ENCODE measurements at places on chromosomes 3 and 15.
A peak's percentile ranks its signal among the peaks of the same experiment; 100 is the strongest.

GRCh38 chr3:115428841-115429240 is 194.5 kb upstream of the GAP43 start:
- DNase-seq, result no peak

DNA sequence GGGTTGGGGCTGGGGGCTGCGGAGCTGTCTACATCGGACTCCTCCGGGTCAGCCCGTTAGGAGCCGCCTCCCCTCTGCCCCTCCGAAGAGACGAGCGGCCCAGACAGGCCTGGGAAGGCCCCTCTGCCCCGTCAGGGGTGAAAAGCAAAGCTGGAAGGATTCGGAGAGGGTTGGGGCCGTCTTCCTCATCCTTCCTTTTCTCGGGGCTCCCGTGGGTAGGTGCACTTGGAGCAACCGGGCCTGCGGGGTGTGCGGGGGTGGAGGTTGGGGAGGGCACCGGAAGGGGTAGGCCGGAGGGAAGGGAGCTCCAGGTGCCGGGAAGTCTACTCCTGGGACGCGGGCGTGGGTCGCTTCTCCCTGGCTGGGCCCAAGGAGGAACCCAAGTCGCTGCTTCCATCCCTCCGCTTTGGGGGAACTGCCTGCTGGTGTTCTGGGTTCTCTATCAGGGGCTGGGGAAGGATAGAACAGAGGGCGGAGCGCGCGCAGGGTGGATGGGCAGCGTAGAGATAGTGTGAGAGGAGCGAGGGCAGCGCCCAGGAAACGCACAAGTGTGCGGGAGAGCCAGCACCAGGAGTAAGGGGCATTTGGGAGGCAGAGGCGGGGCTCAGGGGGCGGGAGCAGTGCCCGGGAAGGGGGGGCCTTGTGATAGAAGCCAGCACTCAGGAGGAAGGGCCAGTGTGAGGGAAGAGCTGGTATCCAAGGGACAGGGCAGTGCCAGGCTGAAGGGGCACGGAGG is 590 bp downstream of the POLR2H start:
- peak; percentile 22 for DNase-seq

- no peak for DNase-seq
These were observed 2.6 kb upstream of the LAMB2 start for GRCh38 chr3:49135499-49135898.

DNA sequence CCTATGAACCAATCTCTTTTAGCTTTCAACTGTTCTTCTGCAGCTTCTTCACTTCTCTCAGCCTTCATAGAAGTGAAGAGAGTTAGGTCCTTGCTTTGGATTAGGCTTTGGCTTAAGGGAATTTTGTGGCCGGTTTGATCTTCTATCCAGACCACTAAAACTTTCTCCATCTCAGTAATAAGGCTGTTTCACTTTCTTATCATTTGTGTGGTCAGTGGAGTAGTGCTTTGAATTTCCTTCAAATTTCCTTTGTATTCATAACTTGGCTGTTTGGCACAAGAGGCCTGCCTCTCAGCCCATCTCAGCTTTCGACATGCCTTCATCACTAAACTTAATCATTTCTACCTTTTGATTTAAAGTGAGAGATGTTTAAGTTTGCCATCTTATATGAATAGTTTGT is 21.7 kb downstream of the DZIP1L start:
- no peak for DNase-seq

GRCh38 chr3:144894576-144894975 is 923.0 kb downstream of the DIPK2A start:
- DNase-seq, result no peak

- DNase-seq, result no peak
These were observed 59.9 kb upstream of the CORO2B start for GRCh38 chr15:68518785-68519430.

DNA sequence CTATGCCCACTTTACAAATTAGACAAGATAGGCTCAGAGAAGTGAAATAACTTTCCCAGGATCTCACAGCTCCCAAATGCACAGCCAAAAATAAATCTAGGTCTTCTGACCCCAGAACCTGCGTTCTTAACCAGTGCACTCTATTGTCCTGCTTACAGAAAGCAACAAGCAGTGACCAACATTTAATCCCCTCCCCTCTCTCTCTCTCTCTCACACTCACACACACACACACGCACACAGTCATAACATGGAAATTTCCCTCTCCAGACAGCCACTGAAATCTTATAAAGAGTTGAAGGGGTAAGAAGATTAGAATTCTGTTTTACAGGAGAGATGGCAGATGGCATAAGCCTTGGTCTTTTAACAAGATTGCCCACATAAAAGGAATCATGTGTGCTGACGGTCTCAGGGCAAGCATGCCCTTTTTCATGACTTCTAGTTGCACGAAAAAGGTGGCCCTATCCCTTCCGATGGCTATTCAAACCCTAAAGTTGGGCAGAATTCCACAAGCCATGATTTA is 29.4 kb downstream of the EOGT start:
- no peak for DNase-seq

DNA sequence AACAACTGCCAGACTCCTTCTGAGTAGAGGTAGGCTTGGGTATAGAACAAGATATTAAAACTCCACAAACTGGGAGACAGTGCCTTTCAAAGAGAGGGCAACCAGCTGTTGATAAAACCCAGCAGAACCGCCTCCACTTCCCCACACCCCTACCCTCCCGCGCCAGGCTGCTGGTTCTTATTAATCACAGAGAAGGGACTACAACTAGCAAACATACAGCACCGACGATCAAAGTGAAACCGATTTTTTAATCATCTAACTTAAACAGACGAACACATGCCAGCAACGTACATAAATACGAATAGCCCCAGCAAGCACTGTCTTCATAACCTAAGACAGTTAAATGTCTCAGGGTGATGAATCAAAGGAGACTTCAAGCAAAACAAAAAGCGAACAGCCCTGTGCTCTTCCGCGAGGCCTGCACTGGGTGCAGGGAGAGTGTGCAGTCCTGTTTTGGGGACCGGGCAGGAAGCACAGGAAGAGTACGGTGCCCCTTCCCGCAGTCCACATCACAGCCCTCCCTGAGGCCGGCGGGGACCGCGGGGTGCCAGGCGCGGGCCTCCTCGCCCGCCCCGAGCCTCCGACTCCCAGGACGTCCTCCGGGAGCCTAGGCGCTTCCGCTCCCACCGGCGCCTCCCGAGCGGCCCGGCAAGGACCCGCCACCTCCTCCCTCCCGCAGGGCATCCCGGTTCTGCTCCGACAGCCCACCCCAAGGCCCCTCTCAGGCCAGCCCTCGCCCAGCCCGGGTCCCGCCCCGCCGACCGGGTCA is 75.1 kb upstream of the VGLL4 start:
- DNase-seq, result peak; percentile 21

DNA sequence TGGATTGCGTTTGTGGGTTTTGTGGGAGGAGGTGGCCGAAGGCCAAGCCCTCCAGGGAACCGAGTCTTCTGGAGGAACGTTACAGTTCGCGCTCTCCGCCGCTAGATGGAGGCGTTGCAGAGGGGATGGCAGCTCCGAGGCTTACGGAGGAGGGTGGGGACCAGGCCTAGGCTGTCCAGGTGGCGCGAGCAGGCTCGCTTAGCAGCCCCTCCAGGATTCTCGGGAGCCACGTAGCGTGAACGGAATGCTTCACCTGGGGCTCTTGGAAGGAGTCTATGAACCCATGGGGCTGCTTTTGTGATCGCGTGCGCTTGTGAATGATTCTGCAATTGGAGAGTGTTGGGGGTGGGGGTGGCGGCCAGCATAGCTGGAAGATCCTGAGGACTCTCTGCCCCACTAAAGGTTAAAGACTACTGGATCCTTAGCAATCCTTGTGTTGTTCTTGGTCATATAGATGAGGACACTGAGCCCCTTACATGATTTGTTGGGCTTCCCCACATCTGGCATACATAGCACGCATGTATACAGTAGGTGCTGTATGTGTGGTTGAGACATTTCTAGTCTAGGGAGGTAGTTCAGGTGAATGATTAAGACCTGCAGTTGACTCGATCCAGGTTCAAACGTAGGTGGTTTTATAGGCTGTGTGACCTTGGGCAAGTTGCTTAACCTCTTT is 25.7 kb downstream of the FAM3D start:
- peak; percentile 7 for DNase-seq

GRCh38 chr3:171772427-171773056 is 37.7 kb downstream of the PLD1 start:
- DNase-seq, result peak; percentile 9

- no peak for DNase-seq
These were observed 36.8 kb upstream of the NIT2 start for GRCh38 chr3:100297784-100298183.

DNA sequence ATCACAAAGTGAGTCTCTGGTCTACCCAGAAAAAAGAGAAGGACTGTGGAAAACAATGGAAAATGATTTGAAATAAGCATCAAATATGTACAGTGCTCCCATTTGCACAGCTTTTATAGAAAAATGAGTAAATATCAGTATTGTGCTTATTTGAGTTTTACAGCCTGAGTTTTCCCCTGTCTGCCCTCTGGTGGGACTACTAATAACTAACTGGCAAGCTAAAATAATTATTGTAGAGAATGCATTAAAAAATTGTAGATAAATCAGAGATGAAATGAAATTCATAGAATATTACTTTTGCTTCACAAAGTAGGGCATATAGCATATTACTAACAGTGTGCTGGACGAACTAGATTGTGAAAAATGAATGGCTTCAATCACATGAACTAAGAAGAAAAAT is 287.1 kb downstream of the NAALADL2 start:
- DNase-seq, result no peak

Measured in activated effector memory CD4-positive, alpha-beta T cell treated with Interleukin-2 at 50 U/mL for 16 hours (primary cell).